ENCODE measurements at places on chromosomes 2 and 18.

DNA sequence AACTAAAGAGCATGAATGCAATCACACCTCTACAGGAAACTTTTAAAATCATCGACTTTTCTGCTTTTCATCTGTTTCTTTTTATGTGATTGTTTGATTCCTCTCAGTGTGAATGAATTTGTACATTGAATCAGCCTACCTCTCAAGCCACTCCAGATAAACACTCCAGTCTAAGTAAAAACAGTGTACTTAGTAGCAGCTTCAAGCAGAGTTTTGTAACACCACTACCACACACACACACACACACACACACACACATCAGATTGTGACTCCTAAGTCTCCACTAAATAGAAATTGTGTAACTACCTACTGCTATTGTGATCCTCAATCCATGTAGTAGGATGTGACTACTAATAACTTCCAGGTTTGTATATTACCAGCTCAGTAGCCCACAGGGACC, 65.3 kb upstream of the EPB41L5 start:
- DNase-seq = no peak

GRCh38 chr2:196510246-196510645, 129.3 kb upstream of the CCDC150 start:
- DNase-seq = no peak

DNA sequence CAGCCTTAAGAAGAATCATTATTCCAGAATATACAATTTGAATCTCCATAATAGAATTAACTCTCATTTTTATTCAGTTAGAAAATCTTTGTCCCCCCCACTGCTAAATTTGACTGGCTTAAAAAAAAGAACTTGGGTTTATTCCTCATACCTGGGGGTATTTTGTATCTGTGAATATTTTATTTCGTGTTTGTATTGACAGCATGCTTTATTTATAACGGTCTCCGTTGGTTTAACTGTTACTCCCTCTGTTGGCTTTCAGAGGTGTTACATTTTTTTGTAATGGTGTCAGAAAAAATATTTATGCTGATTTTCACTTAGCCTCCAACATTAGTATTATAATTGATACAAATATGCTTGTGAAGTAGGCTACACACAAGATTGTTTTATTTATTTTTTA, 109.1 kb downstream of the HAUS1 start:
- DNase-seq = no peak

DNA sequence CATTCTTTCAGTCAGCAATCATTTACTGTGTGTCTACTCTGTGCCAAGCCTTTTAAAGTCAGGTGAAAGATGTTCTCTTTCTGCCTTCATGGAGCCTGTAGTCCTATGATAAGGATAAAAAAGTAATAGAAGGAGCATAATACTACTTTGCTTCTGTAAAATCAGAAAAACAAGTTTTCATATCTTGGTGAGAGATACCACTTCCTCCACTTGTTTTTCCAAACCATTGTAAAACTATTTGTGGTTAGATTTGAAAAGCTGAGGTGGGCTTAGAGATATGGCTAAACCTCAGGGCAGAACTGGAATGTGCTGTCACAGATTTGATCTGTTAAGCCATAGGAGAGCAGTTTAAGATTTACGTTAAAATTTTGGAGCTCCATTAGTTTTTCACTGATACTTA, 104.7 kb upstream of the FAM117B start:
- DNase-seq = no peak

DNA sequence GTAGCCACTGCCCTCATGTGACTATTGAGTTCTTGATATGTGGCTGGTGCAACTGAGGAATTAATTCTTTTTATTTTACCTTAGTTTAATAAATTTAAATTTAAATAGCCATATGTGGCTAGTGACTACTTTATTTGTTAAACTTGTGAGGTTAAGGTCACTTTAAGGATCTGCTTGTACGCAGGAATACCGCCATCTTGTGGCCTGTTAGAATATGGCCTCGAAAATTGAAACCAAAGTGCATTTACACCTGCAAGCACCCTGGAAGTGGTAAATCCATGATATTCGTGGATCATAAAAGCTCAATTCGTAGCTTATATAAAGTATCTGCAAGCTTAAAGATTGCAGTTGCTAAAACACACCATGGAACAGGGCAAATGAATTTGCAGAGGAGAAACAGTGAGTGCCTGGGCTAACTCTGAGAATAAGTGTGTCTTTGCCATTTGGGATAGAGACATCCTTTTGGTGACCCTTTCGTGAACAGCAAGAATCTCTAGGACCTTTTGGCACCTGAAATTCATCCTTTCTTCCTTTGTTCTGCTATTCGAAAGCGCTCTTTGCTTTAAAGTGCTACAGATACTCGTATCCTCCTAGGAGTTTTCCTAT, 59.9 kb upstream of the REG3A start:
- DNase-seq = peak; percentile 74

DNA sequence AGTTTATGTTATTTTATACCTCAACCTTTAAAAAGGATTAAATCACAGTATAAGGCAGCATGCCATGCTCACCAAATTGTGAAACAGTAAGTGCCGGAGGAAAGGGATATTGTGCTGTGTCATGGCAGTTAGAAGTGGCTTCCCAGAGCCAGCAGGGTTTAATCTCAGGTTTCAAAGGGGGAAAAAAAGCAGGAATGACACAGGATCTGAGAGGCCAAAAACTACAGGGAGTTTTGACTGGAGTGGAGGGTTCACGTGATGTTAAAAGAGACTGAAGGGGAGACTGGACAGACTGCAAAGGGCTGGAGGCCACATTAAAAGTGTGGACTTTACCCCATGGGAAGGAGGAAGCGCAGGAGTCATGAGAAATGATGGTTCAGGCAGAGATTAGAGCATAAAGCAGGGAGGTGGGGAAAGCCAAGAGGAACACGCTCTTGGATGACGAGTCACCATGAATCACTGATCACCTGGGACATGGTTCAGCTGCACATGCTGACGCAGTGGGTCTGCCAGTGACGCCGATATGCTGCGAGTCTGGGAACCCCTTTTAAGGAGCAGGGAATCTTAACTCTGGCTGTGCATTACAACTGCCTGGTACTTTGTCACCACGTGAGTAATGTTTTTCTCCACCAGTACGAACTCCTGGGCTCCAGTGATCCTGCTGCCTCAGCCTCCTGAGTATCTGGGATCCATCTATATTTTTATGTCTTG, 6.1 kb downstream of the CHMP1B start:
- DNase-seq = peak; percentile 64

DNA sequence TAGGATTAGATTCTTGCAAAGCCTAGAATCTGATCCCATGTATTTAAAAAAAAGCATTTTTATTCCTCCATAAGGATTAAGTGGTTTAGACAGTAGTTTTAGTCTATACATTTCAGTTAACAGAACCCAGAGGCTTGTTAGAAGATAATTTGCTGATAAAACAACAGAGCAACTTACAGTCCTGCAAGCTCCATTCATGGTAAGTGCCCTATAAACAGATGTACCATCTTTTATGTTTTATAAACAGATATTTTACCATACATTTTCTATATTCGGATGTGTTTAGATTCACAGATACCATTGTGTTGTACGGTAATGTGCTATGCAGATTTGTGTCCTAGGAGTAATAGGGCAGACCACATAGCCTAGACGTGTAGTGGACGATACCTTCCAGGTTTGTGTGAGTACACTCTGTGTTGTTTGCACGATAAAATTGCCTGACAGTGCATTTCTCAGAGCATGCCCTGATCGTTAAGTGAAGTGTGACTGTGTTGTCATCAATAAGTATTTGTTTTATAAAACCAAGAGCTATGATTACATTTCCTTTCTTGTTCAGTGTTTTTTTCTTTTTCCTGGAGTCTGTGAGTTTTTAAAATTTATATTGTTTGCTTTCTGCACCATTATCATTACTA, 54.2 kb downstream of the CERS6 start:
- no peak for DNase-seq

- no peak for DNase-seq
Measured at GRCh38 chr2:67579216-67579615, 182.1 kb downstream of the ETAA1 start.

Measured in Ammon's horn (tissue), 1 donor.